ENCODE measurements at places on chromosomes 7 and 10. TPM values are rescaled to one million over a fixed set of nuclear protein-coding genes. Genes with fewer than 3 reads are reported as not detected.

The LLCFC1 gene
- not detected for total RNA-seq

The NUTM2B gene
- total RNA-seq, result not detected

The H2BK1 gene
- total RNA-seq, result not detected

The C1QL3 gene
- not detected for total RNA-seq

The TBXAS1 gene
- total RNA-seq, result 19.8 TPM

The VOPP1 gene
- 92.2 TPM for total RNA-seq
